ENCODE measurements at places on chromosomes 3 and 15.
A peak's percentile ranks its signal among the peaks of the same experiment; 100 is the strongest.

DNA sequence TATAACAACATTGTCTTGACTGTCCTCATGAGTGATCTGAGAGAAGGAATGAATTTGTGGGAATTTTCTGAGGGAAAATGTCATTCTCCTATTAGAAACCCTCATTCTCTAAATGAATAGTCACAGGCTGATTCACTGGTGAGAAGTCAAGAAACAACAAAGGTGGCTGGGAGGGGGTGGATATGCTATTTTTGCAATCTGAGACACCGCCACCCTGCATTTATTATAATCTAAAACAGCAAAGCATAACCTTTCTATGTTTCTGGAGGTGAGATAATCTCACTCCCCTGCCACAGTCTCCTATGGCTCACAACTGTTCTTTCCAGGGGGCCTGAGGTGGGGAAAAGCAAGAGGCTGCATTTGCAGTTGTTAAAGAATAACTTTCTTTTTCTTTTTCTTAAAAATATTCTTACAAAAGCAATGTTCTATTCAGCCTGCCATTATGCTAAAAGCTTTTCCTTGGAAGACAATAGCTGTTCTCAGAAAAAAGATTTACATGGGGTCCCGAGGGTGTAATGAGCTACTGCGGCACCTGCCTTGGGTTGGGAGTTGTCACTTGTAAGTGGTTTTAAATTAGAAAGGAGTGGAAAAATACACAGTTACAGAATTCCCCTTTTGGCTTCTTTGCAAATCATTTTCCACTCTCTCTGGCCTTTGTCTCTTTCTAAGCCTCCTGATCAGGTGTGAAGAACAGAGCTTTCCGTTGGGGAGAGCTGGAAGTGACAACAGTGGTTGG is 220.9 kb downstream of the AGBL1 start:
- DNase-seq, result no peak

GRCh38 chr15:75228787-75229186 is 27.1 kb downstream of the C15orf39 start:
- no peak for DNase-seq

- no peak for DNase-seq
These were observed 249.2 kb downstream of the OPA1 start for GRCh38 chr3:193842029-193842798.

DNA sequence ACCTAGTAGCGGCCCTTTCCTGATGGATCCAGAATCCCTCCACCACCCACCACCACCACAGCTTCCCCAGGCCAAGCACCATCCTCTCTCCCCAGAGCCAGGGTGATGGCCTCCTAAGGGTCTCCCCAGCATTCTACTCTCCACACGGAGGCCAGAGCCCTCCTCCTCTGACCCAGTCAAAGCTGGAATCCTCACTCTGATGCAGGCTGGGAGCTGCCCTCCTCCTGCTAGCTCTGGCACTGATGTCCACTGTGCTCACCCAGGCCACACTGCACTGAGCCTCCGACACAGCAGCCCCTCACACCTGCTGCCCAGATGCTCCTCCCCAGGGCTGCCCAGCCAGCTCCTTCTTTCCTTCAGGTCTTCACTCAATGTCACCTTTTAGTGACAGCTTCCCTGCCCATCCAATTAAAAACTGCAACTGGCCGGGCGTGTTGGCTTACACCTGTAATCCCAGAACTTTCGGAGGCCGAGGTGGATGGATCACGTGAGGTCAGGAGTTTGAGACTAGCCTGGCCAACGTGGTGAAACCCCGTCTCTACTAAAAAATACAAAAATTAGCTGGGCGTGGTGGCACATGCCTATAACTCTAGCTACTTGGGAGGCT is 21.0 kb downstream of the XXYLT1 start:
- DNase-seq, result peak; percentile 80

GRCh38 chr3:27699067-27699466 is 23.1 kb downstream of the EOMES start:
- DNase-seq, result no peak

DNA sequence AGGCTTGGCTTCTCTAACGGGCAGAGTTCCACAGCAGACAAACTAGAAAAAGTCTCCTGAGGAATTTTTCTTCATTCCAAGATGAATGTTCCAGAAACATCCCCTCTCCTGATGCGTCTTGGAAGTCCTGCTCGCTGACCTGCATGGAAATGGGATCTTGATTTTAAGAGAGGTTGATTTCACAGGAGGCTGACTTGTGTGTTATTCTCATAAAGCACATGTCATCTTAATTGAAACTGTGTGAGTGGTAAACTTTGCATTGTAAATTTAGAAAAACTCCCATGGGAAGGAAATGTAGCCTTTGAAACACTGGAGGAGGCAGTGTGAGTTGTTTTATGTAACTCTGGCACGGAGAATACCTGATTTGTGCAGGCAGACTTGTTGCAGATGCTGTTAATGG is 337.8 kb upstream of the NR2E3 start:
- DNase-seq, result no peak

- no peak for DNase-seq
These were observed 4.1 kb upstream of the PSMA4 start for GRCh38 chr15:78536134-78536533.

- no peak for DNase-seq
These were observed 31.4 kb downstream of the HRH1 start for GRCh38 chr3:11185564-11186317.

DNA sequence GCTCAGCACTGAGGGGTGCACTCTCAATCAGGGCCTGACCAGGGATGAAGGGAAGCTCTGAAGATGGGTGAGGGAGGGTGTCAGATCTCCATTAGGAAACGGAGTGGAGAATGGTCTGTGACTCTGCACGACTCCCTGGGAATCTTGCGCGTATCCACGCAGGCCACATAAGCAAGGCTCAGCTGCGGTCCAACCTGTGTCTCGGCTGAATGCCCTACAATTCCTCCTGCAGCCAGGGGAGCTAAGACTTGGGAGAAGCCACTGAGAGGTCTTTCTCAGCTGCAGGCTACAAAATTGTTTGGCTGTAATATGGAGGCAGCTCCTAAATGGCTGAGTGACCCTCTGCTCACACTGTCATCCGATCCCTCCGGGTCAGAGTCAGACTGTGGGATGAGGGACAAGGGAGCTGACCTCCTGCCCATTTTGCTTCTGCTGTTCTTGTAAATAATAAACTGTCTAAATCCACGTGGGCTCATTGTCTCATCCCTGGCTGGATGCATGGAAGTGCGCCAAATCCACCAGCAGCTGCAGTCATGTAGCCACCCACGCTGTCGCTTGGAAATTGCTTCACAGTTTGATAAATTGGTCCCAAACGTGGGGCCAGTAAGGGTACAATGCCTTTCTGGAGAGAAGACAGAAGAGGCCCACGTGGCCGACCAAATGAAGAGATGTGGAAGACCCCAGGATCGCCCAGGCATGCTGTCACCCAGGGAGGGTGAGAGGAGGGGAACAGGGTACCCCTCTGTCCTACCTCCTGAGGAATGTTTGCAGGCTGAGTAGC is 30.5 kb downstream of the ALS2CL start:
- DNase-seq, result no peak

DNA sequence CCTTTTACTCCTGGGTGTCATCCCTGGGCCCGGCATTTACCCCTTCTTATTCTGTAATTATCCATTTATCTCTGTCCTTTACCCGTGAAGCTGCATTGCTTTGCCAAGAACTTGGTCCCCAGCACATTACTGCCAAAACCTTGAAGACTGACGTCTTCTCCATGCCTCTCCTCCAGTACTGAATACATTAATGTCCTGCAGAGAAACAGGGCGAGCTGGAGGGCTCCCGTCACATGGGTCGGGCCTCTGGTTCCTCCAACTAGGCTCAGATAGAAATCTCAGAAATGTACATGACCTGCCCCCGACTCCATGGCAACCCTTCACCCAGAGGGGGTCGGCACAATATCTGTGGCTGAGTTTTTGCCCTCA is 445 bp downstream of the EFCAB12 start:
- no peak for DNase-seq

DNA sequence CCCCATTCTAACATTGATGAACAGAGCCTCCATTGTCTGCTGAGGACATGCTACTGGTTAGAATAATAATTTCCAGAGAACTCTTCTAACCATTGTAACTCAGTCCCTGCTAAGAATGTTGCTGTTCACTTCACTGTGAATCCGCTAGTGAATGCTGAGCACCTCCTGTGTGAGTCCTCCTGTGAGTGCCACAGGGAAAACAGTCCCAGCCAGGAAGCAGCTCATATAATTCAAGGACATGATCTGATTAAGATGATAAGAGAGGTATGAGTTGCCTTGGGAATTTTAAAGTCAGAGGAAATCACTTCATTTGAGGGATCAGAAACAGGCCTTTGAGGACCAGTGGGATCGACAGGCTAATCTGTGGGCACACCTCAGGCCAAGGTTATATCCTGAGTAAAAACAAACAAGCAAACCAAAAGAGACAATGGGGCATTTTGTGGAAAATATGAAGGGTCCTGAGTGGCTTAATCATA is 33.9 kb upstream of the GPR160 start:
- DNase-seq, result no peak

GRCh38 chr3:9878700-9879099 is 1.4 kb downstream of the CIDEC start:
- no peak for DNase-seq

GRCh38 chr15:47390208-47390765 is 327.0 kb upstream of the SEMA6D start:
- DNase-seq, result no peak

DNA sequence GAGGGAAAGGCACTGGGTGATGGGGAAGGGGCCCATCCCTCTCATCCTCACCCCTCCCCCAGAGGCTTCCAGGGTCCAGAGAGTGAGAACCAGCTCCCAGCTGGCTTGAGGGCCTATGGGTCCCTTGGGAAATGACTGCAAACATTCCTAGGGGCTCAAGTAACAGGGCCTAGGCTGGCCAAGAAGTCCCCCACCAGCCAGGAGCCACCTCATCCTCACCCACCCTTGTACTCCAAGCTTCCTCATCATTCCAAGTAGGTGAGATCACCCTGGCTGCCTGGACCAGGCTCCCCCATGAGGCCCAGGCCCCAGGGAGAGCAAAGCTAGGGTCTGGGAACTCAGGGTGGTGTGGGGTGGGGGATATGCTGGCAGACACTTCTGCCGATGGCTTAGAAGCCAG is 14.8 kb downstream of the LOXL1 start:
- peak; percentile 88 for DNase-seq

DNA sequence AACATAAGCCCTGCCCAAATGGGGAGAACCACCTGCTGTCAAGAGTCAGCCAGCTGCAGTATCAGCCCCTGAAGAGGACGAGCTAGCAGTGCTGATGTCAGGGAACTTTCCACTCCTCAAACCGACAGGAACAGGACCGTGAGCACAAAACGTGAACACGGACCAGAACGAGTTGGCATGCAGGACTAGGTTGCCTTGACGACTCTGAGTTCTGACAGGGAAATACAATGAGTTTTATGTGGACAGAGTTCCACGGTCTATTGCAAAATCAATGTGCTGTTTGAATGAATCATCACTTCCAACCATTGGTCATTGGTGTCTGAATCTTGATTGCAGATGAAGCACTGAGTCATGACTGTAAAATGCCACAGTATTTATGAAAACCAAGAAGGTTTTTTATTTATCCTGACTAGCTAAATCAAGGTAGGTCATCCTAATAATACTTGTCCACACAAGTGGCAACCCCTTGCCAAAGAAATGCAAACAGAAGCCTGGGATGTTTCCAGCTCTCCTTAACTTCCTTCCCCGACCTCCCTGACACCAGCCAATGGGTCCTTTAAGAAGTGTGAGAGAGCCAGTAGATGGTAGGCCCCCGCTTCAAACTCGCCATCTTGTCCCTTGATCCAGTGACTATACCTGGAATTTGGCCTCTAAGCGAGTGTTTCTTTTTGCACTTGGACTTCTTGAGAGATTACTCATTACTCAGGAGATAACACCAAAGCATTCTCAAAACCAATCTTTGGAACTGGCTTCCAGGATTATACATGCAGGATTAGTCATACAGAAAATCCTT is 119.6 kb downstream of the ASB7 start:
- peak; percentile 81 for DNase-seq

GRCh38 chr3:135000465-135000864 is 205.4 kb downstream of the EPHB1 start:
- no peak for DNase-seq

DNA sequence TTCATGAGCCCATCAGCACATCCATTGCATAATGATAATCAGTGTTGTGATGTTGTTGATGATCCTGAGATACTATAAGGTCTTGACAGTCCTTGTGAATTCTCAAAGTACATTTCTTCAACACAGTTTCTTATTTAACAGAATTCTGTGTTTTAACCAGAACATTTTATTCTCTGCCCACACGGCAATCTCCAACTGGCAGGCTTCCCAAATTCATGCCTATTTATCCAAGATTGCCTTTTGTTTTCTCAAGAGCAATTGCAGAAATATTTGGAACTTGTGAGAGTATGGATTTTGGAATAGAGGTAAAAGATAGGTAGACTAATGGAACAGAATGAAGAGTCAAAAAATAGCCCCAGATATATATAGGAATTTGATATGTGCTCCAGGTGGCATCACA is 116.0 kb downstream of the UACA start:
- DNase-seq, result no peak

- DNase-seq, result no peak
These were observed 220.0 kb upstream of the UMPS start for GRCh38 chr3:124510290-124510689.

DNA sequence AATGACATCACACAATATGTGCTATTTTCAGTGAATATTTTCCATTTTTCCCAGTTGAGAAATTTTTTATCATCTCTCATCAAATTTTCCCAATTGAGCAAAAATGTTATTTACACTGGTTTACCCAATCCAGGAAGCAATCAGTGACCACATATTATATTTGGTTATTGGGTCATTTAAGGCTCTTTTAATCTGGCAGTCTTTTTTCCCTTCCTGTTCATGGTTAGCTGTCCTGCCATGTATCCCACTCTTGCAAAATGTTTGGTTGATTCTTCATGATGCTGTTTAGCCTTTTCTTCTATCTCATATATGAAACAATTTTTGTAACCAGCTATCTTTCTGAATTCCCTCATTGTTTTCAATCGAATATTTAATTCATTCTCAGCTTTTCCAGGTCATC is 626.0 kb downstream of the RBMS3 start:
- DNase-seq, result no peak

DNA sequence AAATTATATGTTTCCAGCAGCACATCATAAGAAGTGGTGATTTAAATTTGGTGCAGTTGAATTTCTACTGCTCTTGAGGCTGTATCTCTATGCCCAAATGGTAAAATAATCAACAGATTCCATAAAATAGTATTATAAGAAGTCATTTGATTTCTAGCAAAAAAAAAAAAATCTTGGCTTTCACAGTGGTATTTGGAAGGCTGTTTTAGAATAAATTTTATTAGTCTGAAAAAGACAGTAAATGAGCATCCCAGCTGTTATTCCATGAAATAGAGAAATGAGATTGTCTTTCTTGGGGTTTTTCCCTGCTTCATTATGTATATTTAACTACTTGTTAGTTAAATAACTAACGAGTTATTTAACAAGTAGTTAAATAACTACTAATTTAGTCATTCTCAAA is 156.0 kb upstream of the ABI3BP start:
- DNase-seq, result no peak

GRCh38 chr3:194000100-194000499 is 135.8 kb upstream of the HES1 start:
- DNase-seq, result no peak

DNA sequence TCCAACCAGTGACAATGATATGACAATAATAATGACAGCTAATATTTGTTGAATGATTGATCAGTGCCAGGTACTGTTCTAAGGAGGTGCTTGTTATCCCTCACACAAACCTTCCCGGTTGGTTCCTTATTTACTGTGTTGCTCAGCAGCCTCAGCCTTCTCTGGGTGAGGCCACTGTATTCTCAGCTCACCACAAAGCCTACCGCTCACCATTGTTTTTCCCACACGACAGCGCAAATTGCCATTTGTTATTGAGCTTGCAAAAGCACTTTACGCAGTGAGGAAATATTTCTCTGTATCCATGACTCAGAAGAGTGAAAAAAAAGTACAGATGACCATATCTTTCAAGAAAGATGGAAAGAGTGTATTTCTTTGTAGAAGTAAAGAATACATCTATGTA is 49.5 kb upstream of the PDZRN3 start:
- no peak for DNase-seq
